Cardiac muscle cell (in vitro differentiated cells and primary cell): ENCODE measurements at places on chromosomes 2 and 18.

DNA sequence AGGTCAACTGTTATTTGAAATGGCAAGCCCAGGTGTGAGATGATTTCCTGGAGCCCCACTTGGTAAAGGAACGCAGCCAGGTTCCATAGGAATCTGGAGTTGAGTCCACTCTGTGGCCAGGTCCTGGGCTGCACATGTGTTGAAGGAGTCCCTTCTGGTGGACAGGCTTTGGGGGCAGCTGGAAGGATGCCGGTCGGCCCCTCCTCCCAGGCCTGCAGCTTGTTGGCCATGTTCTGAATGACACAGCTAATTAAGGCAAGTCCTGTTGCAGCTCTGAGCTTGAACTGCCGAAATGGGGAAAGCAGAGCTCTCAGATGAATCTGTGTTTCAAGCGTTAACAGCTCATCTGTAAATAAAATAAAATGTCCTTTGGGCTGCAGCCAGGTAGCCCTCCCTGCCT is 23.8 kb downstream of the EN1 start:
- no peak for DNase-seq

GRCh38 chr18:3603421-3604234 is 153.7 kb downstream of the TGIF1 start:
- no peak for DNase-seq

DNA sequence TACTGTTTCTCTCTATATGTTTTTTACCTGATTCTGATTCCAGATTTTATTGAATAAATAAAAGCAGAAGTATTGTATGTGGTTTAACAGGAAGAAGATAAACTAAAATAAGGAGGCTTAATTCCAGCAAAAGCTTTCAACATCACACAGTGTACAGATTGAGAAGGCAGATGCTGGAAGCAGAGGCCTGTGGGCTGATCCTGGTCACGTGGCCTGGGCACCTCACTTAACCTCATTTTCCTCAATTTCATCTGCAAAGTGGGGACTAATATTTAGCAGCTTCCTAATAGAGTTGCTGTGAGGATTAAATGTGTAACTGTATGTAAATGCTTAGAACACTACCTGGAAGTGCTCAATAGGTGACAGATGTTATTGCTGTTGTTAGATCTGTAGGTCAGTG is 58.0 kb downstream of the CDCA7 start:
- no peak for DNase-seq

DNA sequence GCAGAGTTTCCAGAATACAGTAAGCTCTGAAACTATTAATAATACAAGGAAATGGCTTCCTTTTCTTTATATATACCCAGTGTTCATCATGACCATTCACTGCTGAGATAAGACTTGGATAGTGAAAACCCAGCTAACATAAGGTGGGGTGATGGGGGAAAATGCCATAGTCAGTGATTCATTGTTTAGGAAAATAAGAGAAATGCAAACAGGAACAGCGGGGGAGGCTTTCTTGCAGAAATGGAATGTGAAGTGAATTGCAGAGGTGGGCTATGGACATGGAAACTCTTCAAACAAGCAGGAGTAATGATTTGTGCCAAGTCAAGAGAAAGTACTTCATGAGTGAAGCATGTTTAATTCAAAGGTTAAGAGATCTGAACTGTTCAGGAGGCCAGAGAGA is 519.4 kb downstream of the TDRD15 start:
- no peak for DNase-seq

GRCh38 chr2:109243526-109244303 is 114.7 kb downstream of the SH3RF3 start:
- DNase-seq, result no peak

- DNase-seq, result no peak
These were observed 234.7 kb downstream of the TTC32 start for GRCh38 chr2:19667085-19667484.

- peak; percentile 23 for DNase-seq
These were observed 10.3 kb upstream of the DYTN start for GRCh38 chr2:206728277-206729199.

- DNase-seq, result no peak
These were observed 71.9 kb upstream of the GALNT5 start for GRCh38 chr2:157185476-157186227.

DNA sequence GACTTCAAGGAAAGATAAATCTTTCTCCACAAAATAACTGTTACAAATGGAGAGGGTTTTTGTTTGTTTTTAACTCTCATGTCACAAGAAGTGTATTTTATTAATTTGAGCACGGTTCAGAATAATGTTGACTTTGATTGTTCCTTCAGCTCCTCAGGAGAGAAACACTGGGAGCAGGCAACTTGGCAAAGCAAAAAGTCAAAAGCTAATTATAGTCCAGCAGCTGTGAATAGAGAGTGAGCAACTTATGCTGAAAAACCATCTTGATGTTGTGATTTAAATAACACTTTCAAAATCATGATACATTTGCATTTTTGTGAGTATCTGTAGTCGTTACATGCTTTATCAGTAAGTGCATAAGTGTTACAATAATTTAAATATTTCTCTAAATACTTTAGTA is 37.5 kb upstream of the TTN start:
- DNase-seq, result no peak

DNA sequence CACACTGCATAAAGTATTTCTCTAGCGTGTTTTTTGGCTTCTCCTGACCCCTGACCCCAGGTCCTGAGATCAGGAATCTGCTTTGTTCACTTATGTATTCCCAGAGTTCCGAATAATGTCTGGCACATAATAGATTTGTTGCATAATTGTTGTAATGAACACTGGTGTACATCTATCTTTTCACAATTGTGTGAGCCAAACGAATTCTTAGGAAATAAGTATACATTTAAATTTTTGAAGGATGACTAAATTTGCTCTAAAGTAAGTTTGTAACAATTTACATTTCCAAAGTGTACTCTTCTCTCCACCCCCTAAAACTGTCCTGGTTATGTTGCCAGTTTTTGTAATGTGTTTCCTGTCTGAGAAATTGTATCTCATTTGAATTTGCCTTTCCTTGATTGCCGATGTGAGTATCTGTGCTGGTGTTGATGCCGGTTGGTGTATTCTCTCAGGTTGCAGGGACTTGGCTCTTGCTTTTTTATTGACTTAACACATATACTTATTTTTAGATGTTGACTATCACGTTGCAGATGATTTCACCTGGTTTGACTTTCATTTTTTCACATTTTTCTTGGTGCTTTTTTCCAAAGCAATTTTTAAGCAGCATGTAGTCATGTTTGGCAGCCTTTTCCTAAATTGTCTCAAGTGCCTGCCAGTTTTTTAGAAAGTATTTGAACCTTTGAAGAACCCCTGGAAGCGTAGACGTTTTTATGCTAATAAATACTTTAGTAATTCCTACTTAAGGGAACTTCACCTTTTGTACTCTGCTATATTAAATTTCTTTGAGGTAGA is 16.1 kb upstream of the FARP2 start:
- no peak for DNase-seq

- DNase-seq, result no peak
These were observed 148.6 kb downstream of the FAM210A start for GRCh38 chr18:13577781-13578180.
